Stimulated activated CD4-positive, alpha-beta T cell treated with anti-CD3 and anti-CD28 coated beads, Interleukin-12 subunit alpha, Interleukin-12 subunit beta, amount 100 ng/mL, for 4 hours (primary cell): ENCODE measurements at places on chromosomes 7 and 10.

DNA sequence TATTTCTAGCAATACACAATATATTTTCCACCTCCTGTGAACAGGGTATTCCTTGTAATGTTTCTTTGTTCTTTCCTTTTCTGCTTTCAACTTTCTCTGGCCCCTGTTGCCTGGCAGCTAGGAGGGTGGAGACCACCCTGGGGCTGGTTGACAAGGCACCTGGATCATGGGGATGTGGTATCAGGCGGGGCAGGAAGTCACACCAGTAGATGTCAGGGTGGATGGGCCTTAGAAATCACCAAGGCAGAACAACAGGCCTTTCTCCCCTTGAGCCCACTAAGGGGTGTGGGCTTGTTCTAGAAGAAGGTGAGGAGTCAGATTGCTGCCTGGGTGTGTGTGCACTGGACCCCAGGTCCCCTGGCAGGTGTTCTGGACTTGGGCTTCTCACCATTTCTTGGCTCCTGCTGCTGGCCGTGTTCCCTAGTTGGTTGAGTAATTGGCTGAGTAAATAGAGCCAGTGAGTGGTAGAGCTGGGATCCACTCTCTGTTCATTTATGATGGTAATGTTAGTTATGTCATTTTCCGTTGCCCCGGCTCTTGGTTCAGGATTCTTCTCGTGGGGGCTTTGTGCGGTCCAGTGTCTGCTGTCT lies 24.9 kb downstream of the ZNF783 start:
- DNase-seq = no peak

- DNase-seq = no peak
Measured at GRCh38 chr10:5779730-5780129, 33.5 kb downstream of the GDI2 start.

DNA sequence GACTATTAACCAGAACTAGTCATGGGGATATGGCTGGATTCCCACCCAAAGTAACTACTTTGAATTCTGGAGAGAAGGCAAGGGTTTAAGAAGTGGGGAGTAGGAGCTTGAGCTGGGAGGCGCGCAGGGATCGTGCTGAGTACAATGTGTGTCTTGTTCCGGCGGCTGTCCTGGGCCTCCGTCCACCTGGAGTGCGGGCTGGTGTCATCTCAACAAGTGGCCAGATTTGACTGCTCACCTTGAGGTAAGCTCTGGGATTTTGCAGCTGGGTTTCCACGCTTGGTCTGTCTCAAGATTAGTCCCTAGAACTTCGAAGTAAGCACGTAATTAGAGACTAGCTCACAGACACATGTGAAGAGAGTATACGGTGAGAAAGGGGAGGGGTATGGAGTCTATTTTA lies 49.4 kb downstream of the GLRX3 start:
- DNase-seq = no peak

DNA sequence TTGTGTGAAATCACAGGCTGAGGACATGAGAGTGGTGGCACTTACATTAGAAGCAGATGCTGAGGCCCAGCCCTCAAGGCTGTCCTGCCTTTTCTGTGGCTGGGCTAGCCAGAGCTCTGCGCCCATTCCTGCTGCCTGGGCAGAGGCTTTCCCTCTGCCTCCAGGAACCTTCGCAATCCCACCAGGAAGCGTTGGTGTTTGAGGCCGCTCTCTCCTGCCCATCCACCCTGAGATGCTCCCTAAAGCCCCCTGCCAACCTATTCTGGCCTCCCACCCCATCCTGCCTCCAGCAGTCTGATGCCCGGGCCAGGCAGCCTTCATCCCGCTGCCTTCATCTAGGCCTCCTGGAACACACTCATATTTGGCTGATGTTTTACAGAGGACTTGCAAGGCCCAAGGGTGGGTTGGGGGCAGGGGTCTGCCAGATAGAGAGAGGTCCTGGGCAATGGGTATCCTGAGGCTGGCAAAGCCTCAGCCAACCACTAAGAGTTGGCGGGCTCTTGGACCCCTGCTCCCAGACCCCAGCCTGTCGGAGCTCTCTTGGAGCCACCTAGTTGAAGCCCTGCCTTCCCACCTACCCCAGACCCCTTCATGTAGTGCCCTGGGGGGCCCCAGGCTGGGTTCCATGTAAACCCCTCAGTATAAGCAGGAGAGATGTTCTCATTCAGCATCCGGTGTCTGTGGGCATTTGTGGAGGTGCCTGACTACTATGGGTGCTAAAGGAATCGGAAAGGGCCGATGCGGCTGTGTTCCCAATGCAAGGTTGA lies 32.7 kb downstream of the LDB3 start:
- DNase-seq = no peak

GRCh38 chr7:141012044-141012685 lies 2.6 kb downstream of the MRPS33 start:
- DNase-seq = peak; percentile 59

GRCh38 chr7:152553671-152554317 lies 118.0 kb upstream of the KMT2C start:
- DNase-seq = no peak

DNA sequence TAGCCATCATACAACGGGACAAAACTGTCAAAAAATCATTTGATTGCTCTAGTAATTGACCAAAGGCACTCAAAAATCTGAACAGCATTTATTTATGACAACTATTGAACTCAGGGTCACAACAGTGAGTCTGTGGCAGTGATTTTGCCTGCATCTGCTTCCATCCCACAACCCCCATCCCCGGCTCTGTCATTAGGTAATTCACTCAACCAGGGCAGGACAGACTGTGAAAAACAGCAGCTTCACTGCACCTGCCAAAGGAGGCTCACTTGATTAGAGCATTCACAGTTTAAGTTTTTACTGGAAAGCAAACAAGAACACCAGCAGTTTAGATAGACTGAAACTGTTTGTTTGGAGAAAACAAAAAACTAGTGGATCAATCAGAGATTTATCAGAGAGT lies 22.2 kb downstream of the NRCAM start:
- DNase-seq = no peak

DNA sequence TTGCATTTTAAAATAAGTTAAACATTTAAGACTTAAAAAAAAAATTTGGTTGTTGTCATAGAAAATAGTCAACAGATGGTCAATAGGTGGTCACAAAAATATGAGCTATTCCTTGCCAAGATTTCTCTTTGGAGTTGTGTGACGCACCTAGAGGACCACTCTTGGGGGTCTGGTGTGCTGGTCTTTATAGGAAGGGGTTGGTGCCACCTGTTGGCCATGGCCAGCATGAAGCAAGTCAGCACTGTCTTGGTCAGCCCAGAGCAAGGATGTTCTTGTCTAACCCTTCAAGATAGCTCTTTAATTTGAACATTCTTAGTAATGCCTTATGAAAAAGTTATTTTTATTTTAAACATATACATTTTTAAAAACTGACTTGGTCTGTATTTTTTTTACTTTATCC lies 267.9 kb upstream of the CNTNAP2 start:
- no peak for DNase-seq

- no peak for DNase-seq
Measured at GRCh38 chr10:46220187-46220586, 66.6 kb upstream of the ANTXRL start.

DNA sequence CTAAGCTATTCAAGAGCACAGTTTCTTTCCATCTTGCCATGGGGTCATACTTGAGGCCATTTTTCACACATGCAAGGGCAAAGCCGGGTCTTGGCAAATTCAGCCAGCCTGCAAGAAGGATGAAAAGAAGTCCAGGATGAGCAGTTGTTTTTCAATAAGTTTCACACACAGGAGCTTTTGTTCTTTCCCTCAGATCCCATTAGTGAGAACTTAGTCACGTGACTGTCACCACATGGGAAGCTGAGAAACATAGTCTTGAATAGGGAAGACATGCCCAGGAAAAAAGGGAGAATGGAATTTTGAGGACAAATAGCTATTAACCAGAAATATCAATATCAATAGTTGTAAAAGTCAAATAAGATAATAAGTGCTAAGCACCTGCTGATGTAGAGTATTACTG lies 137.7 kb downstream of the AHR start:
- no peak for DNase-seq
